Epithelial cell of esophagus (primary cell): ENCODE measurements at places on chromosomes 12 and 14.

DNA sequence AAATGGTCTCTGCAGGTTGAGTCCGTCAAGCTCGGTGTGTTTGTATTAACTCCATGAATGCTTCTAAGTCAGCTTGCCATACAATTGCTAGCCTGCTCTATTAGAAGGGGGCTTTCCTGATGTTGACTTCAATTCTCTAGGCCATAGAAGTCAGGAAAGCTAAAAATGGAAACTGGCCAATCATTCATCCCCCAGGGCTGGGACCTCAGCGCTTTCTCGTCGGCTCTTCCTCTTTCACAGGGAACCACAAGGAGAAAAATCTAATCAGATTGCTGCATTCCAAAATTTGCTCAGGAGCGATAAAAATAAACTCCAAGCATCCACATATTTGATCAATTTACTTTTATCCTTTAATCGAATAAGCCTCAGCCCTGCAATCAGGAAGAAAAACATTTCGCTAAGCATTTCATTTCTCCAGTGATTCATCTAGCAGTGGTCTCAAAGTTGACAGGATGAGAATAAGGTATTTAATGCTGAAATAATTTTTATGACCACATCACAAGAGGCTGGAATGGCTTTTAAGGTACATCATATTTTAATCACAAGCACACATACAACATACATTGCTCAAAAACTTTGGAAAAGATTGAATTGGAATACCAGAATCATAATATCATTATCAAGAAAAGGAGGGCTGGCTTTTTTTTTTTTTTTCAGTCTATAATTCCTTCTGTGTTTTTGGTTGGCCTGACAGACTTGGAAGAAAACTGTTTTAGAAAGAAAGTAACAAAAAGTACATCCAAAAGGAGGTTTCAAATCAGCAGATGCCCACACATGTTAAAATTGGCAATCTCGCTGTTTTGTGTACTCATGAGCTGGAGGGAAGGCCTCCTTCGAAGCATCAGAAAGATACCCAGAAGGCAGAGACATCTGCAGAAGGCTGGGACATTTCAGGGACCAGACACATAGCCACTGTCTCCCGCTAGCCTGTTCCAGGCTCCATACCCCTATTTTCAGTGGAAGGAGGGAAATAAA, 316.3 kb downstream of the NUAK1 start:
- DNase-seq = no peak

GRCh38 chr12:78403681-78404080, 460.9 kb upstream of the SYT1 start:
- DNase-seq = no peak

GRCh38 chr14:100404419-100404818, 81.3 kb downstream of the SLC25A47 start:
- no peak for DNase-seq

DNA sequence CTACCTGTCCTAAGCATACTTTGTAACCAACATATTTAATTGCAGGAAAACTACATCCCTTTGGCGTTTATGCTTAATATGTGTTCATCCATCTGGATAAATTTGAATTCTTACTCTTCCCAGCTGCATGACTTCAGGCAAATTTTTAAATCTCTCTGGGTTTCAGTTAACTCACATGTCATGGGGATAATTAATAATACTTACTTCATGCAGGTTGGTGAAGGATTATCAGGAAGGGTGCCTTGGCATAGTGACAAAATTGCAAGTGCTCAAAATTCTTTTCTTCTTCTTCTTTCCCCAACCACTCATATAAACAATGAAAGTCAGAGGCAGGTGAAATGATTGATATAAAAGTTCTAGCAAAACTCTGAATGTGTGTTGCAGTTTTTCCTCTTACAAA, 15.9 kb downstream of the SYT10 start:
- no peak for DNase-seq

DNA sequence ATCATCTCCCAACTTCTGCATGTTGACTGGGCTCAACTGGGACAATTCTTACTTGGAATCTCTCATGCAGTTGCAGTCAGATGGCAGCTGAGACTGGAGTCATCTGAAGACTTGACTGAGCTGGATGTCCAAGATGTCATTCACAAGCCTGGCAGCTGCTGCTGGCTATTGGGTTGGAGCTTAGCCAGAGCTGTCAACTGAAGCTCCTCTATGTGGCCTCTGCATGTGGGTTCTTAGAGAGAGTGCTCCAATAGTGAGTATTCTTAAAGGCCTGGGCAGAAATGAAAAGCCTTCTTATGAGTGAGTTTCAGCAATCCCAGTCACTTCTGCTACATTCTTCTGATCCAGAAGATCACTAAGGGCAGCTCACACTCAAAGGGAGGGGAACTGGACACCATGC, 440.9 kb downstream of the LRIG3 start:
- no peak for DNase-seq

- DNase-seq = peak; percentile 9
These were observed 542.2 kb upstream of the USP15 start for GRCh38 chr12:61717986-61718385.

DNA sequence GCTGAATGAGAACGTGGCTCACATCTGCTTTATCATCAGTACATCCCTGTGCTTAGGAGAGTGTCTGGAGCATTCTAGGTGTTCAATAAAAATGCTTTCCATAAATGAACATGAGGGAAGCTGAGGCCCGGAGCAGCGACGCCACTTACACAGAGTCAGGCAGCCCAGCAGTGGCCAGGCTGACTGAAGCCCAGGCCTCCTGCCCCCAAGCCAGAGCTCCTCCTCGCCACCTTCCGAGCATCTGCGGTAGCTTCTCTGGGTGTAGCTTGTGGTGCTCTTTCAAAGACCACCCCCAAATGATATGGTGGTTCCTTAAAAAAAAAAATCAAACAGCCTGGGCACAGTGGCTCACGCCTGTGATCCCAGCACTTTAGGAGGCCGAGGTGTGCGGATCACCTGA, 88.8 kb downstream of the FBXL14 start:
- no peak for DNase-seq

DNA sequence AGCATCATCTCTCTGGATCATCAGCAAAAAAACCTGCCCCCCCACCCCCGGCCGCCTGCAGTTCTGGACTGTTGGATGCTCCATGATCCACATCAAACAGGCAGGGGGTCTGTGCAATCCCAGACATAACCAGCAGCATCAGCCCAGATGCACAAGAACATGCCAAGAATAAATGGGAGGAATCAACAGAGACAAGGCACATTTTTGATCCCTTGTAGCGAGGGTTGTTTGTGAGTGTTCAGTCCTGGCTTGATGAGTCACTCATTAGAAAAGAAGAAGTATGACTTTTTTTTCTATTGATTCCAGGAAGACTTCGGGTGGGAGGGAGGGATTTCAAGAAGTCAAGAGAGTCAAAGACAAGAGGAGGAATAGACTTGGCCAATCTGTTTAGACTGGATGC, 244.2 kb downstream of the KSR2 start:
- no peak for DNase-seq

DNA sequence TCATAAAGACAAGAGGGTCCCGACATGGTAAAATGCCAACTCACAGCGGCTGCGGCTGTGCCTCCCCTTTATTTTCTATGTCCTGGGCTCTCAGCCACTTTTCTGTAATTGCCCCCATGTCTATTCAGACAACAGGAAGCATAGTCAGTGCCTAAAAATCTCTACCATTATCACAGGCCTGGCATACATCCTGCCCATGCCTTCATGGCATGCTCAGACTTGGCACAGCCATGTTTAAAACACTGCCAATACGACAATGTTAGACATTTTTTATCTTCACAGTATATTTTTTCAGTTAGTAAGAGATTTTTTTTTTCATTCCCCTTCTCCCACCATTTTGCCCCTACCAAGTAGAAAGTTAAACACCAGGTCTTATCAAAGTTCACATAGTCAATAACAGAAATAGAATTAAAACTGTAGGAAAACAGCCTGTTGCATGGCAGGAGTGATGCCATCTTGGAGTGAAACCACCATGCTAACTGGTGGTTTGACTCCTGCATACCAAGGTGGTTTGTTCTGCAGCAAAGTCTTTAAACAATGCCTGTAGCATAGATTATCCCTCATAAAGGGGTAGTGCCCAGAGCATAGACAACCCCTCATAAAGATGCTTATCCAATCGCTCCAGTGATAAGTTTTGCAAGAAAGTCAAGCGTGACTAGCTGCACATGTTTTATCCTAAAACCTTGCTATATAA, 18.9 kb upstream of the CERS5 start:
- DNase-seq = peak; percentile 74

DNA sequence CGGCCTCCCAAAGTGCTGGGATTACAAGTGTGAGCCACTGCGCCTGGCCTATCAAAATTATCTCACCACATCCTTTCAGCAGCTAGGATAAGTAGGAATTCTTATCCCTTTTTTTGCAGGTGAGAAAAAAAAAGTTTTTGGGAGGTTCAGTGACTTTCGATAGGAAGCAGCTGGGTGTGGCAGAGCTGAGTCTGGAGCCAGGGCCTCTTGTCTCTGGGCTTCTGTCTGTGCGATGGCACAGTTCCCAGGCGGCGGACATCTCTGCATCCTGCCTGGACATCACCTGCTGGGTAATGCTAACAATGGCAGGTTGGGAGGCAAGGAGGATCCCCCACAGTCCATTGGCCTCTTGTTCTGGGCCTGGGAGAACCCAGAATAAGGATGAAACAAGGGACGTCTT, 12.5 kb downstream of the NRXN3 start:
- no peak for DNase-seq

DNA sequence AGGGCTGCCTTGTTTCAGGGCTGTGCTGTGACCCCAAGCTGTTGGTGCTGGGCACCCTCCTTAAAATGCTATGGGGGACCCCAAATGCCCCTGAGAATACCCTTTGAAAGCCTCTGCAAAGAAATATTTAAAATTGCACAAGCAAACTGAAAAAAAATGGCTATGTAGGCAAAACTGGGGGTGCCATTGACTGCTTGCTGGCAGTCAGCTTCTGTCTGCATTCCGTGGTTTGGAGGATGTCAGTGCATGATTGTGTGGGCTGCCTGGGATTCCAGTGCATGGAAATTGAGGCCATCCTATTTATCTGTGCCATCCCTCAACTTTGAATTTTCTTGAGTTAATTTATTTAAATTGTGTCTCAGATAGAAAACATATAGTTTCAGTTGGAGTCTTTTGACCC, 113.7 kb upstream of the RTL1 start:
- no peak for DNase-seq

- DNase-seq = no peak
These were observed 520.9 kb downstream of the BCL11B start for GRCh38 chr14:98751110-98751509.

DNA sequence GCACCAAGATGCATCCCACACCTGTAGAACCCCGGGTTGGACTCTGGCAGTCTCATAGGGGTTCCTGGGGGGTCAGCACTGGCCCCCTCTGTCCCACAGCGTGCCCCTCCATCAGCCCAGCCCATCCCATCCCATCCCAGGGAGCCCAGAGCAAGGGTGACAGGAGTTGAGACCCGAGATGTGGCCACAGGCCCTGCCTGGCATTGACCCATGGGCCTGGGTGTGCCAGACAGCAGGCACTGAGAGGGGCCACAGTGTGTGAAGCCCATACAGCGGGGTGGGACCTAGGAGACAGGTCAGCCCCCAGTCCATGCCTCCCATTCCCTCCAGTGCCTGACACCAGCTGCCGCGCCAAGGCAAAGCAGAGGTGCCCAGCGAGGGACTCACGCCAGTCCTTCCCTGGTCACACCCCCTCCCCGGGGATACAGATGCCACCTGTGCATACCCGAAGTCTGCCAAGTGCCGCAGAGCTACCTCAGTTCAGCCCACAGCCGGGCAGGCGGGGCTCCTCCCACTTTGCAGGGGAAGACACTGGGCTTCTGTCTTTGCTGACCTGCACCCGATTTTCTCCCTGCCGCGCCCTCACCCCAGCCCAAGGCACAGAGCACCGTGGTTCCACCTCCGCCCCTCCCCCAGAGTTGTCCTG, 50.4 kb downstream of the CYP46A1 start:
- no peak for DNase-seq

- no peak for DNase-seq
These were observed 10.1 kb downstream of the PDE6H start for GRCh38 chr12:14982991-14983390.

DNA sequence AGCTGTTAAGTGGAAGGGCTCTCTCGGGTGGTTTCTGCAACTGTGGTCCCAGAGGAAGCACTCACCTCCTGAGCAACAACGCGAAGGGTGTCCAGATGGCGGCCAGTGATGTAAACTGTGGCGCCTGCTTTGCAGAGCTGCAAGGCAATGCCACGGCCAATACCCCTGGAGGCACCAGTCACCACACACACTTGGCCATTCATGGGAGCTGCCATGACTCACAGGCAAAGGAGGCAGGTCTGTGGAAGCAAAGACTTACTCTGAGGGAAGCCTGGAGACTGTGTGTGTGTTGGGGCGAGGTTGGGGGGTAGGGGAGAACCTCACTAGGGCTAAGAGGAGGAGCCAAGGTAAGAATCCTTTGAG, 707 bp downstream of the DHRS1 start:
- peak; percentile 95 for DNase-seq

DNA sequence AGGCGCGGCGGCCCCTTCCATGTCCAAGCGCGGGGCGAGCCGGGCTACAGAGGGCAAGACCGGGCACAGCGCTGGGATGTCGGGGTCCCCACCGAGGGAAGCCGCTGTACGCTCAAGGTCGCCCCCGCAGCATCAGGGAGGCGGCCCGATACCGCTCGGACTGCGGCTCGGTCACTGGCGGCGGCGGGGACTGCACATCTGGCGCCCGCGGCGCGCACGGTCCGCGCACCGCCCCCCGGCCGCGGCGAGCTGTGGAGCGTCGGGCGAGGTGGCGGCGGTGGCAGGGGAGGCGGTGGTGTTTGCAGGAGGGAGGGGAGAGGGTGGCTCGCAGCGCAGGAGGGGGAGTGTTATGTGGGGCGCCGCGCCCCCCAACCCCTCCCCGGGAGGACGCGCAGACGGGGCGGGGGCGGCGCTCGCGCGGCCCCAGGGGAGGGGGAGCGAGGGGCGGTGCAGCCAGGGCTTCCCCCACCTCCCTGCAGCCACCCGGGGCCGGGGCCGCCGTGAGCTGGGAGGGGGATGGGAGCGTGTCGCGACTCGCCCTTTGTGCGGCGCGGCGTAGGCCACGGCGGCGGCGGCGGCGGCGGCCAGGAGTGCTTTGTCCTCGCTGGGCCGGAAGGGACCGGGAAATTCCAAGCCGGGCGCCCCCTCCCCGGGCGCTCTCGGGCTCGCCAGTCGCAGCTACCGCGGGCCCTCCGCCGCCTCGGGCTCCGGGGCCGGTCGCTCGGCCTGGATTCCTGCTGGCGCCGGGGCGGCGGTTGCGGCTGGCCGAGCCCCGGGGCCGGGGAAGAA, at the start of gene NUAK1:
Gene NUAK1, minus strand, starts transcription at position 322 of the 789 bp plus-strand sequence. Its CDS starts 301 bp downstream, at position 21.
- DNase-seq = peak; percentile 40
